Stimulated activated CD8-positive, alpha-beta memory T cell treated with anti-CD3 and anti-CD28 coated beads, Interleukin-7, amount 100 ng/mL, for 1 hour (primary cell): ENCODE measurements at places on chromosomes 11 and 22.

GRCh38 chr11:13429836-13430235 is 33.2 kb downstream of the BTBD10 start:
- DNase-seq, result no peak

DNA sequence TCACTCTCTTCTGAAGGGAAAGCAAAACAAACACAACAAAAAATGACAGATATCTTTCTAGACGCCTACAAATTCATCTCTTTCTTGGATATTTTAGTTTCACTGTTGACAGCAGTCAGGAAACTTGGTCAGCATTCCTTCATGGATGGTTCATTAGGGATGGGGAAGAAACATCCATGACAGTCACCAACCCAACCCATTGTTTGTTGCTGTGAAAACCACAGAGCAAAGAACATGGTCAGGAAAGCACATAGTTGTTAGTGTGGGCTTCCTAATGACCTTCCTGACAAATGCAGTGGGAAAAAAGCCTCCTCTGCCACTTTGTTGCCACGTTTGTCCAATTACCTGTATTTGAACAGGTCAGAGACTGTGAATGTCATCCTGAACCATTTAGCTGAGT is 139.8 kb upstream of the SNX19 start:
- DNase-seq, result no peak

GRCh38 chr11:105975128-105975527 is 46.9 kb downstream of the MSANTD4 start:
- DNase-seq, result no peak

DNA sequence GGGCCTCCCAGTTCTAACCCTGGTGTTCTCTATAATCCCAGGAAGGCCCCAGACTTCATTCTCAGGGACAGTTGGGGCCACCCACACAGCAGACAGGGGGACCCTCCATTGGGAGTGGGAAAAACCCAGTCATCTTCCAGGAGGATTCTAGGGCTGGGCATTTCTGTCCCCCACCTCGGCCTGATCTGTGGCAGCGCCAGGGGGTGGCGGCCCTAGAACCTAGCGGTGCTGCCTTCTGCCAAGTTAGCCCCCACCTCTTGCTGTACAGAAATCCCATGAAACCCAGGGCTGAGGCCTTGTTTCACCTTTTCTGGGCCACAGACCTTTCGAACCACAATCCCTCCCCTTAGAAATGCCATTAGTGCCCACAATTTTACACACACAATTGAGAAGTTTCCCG is 9.6 kb downstream of the CHST1 start:
- DNase-seq, result no peak

- no peak for DNase-seq
These were observed 936 bp downstream of the CECR2 start for GRCh38 chr22:17370026-17370765.

- DNase-seq, result no peak
These were observed 162.4 kb upstream of the LMO1 start for GRCh38 chr11:8426076-8426475.

DNA sequence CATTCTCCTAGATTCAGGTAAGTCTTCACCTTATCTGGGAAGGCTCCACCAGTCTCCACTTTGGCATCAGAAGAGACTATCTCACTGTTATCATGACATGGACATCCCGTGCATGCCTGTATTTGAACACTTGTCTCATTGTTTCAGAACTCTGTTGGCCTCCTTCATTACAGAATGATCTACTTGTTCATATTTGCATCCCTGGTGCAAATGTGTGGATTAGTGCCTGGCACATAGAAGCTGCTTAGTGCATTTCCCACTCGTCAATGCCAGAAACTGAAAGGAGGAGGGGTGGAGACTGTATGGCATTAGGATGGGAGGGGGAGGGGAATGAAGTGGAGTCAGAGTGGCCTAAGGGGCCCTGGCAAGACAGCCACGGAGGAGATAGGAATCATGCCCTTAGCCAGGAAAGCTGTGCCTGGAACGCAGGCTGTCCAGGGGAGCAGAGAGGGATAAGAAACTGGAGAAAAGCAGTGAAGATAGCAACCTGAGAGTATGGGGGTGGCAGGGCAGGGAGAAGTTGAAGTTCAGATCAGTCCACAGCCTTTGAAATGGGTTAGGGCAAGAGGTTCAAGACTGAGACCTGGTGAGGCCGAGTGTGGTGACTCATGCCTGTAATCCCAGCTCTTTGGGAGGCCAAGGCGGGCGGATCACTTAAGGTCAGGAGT is 53.8 kb upstream of the CAPRIN1 start:
- DNase-seq, result no peak

DNA sequence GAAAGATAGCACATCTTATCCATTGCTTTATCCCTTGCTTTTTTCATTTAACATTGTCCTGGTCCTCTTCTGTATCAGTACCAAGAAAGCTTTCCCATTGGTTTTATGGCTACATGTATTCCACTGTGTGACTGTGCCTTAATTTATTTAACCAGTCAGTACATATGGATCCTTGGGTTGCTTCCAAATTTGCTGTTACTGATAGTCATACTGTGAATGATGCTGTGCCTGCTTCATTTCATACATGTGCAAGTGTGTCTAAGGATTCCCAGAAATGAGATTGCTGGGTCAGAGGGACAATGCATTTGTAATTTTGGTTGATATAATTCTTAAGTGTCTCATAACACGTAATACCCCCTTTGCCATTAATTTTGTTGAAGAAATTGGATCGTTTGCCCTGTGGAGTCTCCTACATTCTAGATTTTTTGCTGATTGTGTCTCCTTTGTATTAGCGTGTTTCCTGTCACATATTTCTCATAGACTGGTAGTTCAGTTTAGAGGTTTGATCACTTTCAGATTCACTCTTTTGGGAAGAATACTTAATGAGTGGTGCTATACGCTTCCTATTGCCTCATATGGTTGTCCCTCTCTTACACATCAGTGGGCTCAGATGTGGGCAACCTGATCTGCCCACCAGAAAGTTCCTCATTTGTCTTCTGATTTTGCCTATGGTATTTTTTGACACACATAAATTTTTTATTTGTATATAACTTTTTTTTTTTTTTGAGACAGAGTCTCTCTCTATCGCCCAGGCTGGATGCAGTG is 35.3 kb downstream of the MYBPC3 start:
- DNase-seq, result no peak

DNA sequence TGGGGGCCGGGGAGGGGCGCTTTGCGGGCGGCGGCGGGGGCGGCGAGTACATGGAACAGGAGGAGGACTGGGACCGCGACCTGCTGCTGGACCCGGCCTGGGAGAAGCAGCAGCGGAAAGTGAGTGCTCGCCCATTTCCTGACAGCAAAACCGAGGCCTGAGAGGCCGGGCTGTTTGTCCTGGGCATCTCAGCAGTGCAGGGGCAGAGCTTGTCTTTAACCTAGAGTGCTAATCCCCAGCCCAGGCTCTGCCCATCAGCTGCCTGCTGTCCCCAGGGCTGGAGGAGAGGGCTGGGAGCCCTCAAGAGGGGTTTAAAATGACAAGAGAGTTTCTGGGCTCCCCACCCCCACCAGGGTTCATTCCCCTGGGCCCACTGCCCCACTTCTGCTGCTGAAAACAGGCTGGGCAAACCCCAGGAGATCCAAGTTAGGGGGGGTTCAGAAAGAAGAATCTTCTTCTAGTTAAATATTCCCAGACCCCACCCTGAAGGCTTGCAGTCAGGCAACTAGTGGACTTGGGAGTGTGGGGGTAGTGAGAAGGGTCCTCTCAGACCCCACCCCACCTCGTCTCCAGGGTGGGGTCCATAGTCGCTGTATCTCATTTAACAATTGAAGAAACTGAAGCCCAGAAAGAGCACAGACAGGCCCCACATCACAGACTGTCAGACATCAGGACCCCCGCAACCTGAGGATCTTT is 411 bp downstream of the ACTN3 start:
- DNase-seq, result no peak

DNA sequence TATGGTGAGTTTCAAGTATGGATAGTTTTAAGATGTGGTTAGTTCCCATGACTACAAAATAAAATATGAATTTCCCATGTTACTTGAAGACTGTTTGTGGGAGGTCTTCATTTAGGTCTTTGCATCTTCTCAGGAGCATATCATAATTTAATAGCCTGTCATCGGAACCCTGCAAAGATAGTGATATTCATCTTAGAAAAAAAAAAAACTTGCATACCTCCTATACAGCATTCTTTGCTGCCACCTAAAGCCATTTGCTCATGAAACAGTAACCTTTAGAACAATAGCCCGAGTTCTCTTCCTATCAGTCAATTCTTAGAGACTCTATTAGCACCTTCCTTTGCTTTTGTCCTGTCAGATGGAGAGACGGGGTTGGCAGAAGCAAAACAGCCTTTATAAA is 75.3 kb downstream of the ARFGAP2 start:
- no peak for DNase-seq
